Fibroblast of skin of scalp (primary cell): ENCODE measurements at places on chromosomes 2 and 18.

DNA sequence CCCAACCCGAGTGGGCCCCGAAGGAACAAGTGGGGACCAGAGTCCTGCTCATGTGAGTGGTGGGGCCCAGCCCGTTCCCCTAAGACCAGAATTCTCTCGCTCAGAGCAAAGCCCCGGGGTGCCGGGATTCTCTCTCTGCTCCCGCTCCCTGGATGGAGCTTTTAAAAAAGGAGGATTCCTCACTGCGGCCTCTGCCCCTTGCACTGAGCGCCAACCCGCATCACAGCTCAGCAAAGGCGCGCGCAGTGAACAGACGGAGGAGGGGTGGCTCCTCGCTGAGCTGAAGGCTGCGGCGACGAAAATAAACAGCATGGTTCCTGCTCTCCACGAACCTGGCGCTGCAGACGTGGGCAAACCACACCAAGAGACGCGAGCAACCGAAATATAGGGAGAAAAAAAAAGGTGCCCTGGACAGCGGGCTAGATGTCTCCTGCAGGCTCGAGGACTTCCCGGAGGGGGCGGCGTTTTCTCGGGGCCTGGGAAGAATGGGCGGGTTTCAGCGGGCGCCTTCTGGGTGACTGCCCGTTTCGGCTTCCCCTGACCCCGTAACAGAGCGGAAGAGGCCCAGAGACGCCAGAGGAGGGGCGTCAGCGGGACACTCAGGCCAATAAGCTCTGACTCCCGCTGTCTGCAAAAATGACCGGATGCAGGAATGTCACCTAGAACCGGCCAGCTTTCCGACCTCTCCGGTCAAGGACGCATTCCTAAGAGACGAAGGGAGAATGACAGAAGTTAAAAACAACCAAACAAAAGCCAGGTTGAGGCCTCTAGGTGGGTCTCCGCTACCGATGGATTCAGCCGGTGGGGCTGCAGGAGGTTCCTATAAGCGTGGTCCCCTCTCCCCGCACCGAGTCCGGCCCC lies 819 bp upstream of the KLF11 start:
- DNase-seq: peak; percentile 61

- DNase-seq: no peak
Measured at GRCh38 chr2:38343212-38343611, 33.9 kb downstream of the ATL2 start.

- no peak for DNase-seq
Measured at GRCh38 chr2:126775300-126775985, 119.5 kb downstream of the GYPC start.

GRCh38 chr2:188798159-188798558 lies 176.0 kb upstream of the COL3A1 start:
- peak; percentile 83 for DNase-seq

GRCh38 chr18:8499810-8500675 lies 109.2 kb upstream of the RAB12 start:
- DNase-seq: no peak

GRCh38 chr2:231290321-231291015 lies 92.0 kb downstream of the ARMC9 start:
- no peak for DNase-seq

- no peak for DNase-seq
Measured at GRCh38 chr2:127535422-127535901, at the start of gene MYO7B. TSS of gene MYO7B (plus strand) at chr2:127535683. CDS start at chr2:127559723, 24,040 bp downstream.

GRCh38 chr2:191635333-191636234 lies 42.4 kb upstream of the NABP1 start:
- DNase-seq: peak; percentile 92

GRCh38 chr2:128794285-128794684 lies 475.6 kb upstream of the HS6ST1 start:
- no peak for DNase-seq

GRCh38 chr2:229445019-229445418 lies 173.9 kb upstream of the PID1 start:
- peak; percentile 67 for DNase-seq

GRCh38 chr2:121283670-121284462 lies 1.1 kb downstream of the TFCP2L1 start:
- DNase-seq: no peak

- no peak for DNase-seq
Measured at GRCh38 chr2:213696442-213696841, 412.2 kb downstream of the SPAG16 start.

- DNase-seq: no peak
Measured at GRCh38 chr2:189222468-189223105, 43.0 kb upstream of the COL5A2 start.

GRCh38 chr2:147851244-147851930 lies 6.6 kb downstream of the ACVR2A start:
- DNase-seq: no peak

- DNase-seq: no peak
Measured at GRCh38 chr2:237830522-237830921, 28.9 kb upstream of the RAMP1 start.
